ENCODE measurements at places on chromosomes 1 and 21.

DNA sequence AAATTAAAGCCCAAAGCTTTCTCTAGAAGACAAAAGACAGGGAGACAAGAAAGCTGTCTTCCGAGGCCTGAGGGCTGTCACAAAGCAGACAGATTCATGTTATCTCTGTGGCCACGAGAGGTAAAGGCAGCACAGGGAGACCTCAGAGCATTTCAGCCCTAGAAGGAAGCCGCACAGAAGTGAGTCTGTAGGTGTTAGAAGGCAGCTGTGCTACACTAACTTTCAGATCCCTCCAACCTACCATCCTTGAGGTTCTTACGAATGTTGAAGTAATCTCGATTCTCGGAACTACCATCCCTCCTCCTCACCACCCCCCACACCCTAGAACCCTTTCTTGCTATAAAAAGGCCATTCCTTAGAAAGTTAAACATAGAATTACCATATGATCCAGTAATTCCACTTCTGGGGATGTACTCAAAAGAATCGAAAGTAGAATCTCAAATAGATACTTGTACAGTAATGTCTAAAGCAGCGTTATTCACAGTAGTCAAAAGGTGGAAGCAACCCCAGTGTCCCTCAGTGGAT, 21.5 kb upstream of the LYST start:
- peak; percentile 54 for DNase-seq

- DNase-seq: no peak
Measured at GRCh38 chr1:56510642-56511021, 68.7 kb downstream of the PLPP3 start.

DNA sequence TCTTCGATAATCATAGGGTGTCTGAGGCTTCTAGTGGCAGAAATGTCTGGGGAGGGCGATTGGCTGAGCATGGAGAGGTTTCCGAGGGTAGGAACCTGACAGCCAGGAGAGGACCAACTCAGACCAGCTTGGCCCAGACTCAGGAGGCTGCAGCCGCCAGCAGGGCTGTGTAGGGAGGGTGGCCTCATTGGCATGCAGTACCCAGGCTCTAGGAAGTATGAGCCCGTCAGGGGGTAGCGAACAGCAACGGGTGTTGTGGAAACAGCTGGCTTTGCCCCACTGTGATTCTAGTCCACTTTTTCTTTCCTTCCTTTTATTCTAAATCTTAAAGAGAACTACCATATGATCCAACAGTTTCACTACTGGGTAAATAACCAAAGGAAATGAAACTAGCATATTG, 103.3 kb downstream of the DIRAS3 start:
- no peak for DNase-seq

- DNase-seq: no peak
Measured at GRCh38 chr1:42690477-42691156, 8.4 kb downstream of the YBX1 start.

DNA sequence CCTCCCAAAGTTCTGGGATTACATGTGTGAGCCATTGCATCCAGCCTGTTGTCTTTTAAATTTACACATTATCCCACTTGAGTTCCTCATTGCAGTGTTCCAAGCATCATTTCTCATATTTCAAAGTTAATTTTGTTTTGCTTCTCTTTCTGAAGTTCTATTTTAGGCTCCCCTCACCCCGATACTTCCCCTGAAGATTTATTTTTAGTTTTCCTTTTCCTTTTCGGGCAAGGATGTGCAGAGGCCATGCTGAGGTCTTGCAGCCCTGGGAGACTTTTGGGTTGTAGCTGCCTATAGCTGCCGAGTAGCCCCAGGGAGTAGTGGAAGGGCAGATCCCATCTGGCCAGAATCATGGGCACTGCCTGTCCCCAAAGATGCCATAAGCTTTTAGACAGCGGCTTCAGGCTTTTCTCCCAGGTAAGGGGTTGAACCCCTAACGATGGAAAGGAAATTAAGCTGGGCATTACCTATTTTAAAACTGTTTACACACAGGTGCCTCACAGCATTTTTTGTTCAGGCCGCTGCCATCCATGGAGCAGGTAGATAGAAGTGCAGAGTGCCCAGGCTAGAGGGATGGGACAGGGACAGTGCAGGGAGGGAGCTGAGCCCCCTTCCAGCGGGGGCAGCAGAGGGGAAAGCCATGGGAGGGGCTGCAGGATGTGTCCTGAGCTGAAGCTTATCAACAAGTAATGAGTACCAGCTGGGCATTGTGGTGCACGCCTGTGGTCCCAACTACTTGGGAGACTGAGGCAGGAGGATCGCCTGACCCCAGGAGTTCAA, 15.9 kb downstream of the PSEN2 start:
- no peak for DNase-seq

DNA sequence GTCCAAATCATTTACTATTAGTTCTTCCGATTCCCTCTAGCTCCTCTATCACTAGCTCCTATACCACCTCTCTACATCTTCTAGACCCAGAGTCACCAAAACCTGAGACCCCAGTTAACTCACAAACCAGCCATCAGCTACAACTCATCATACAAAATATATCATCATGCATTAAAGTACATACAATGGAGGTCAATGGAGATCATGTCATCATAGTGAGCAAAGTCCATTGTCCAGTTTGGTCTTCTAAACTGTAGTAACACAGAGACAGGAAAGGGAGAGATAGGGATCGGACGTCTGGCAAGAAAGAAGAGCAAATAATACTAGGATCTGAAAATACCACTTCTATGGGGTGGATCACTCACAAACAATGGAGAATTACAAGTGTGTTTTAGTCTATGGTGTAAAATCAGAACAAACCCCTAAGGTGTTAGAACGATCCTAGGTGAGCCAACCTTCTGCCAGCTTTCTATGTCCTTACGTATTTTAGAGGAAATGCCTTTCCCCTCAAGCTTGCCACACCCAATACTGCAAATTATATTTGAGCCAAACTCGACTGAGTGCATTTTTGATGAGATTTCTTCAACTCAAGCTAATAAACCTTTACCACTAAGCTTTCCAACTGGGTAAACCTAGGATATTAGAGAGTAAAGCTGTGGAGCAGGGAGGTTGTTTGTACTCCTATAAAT, 3.9 kb downstream of the ADIPOR1 start:
- DNase-seq: no peak

DNA sequence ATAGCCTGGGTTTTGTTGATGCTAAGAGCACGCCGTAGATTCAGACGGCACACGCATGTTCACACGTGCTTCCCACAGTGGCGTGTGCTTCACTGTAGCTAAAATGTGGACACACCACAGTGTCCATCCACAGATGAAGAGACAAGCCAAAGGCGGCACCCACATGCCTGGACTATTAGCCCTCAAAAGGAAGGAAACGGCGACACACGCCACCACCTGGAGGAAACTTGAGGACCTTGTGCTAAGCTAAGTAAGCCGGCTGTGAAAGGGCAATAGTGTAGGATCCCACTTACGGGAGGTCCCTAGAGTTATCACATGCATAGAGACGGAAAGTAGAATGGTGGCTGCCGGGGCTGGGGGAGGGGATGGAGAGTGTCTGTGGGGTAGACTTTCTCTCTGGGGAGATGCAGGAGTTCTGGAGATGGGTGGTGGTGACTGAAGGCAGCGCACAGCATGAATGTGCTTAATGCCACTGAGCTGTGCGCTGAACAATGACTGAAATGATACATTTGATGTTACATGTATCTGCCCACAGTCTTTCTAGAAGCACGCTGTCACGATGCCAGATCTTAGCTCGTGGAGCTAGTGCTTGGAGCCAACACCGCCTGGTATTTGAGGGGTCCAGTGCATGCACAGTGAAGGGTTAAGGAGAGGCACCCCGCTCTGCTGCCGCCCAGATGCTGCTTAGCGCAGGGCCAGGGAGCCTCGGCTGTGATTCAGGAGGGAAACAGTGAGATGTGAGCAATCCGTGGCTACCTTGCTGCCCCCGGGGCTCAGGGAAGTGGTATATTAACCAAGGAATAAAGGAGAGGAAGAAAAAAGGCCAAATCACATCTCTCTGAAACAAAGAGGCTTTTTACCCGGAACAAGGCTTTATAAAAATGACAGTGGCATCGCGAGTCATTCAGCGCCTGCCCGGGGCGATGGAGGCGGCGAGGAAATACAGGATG, 103.7 kb downstream of the PRDM16 start:
- no peak for DNase-seq

- DNase-seq: no peak
Measured at GRCh38 chr1:157097692-157098091, 1.9 kb downstream of the ETV3L start.

- DNase-seq: no peak
Measured at GRCh38 chr1:56924116-56924515, 41.7 kb downstream of the C8B start.

GRCh38 chr1:183734543-183735036, 70.3 kb upstream of the RGL1 start:
- DNase-seq: no peak

- DNase-seq: peak; percentile 53
Measured at GRCh38 chr1:211335522-211336157, 9.0 kb downstream of the TRAF5 start.

- no peak for DNase-seq
Measured at GRCh38 chr1:66413838-66414175, 120.1 kb upstream of the SGIP1 start.

- DNase-seq: no peak
Measured at GRCh38 chr1:157781048-157781447, 4.1 kb upstream of the FCRL2 start.

- no peak for DNase-seq
Measured at GRCh38 chr21:46191257-46191685, 7.0 kb upstream of the SPATC1L start.

DNA sequence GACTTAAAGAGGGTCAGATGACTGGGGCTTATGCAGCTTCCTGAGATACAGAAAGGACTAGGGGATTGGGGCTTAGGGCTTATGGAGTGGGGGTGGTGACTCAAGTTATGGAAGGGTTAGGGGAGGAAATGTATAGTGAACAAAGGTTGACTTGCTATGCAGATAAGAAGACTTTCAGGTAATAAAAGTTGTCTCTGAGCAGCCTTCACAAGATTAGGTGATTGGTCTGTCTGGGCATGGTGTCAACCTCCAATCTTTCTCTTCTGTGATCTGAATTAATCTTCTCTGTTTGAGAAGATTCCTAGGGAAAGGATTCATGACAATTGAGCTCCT, 436.5 kb downstream of the SIPA1L2 start:
- no peak for DNase-seq

DNA sequence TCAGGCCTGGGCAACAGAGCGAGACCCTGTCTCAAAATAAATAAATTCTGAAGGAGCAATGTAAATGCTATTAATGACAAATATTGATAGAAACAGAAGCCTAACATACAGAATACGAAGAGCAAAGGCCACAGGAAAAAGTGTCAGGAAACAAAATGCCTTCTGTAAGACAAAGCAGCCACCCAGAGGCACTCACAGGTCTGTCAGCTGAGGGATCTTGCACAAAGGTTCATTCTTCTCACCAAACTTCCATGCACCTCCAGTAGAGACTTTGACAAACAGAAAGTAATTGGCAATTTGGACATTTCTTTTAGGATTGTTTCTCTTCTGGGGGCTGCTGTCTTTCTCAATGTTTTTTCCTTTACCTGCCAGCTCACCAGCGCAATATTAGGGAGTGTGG, 1.2 kb upstream of the ALDH9A1 start:
- DNase-seq: no peak

- no peak for DNase-seq
Measured at GRCh38 chr1:167612587-167613385, 17.2 kb upstream of the RCSD1 start.

DNA sequence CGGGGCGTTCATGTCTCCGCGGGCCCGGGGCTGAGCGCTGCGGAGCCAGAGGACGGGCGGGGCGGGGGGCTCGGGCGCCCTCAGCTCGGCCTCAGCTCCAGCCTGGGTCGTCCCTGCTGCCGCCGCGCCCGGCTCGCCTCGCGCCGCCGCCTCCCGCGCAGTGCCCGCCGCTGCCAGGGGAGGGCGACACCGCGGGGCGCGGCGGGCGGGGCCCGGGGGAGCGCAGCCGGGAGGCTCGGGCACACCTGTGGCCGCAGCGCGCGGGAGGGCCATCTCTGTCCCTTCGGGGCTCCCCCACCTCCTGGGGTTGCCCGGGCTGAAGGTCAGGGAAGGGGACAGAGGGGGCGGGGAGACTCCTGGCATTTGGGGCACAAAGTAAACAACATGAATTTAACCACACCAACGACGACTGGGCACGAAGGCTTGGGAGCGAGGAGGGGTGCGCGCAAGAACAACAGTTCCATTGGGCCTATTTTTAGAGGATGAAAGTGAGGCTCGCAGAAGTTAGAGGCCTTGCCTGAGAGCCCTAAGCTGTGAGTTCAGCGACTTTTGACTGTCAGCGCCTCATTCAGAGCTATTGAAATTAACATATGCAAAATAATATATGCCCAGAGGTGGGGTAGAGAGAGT, at the start of gene FAM131C:
Gene FAM131C (minus strand): TSS at position 162 of the 630 bp plus-strand sequence. CDS start 209 bp downstream, outside the sequence.
- DNase-seq: no peak

DNA sequence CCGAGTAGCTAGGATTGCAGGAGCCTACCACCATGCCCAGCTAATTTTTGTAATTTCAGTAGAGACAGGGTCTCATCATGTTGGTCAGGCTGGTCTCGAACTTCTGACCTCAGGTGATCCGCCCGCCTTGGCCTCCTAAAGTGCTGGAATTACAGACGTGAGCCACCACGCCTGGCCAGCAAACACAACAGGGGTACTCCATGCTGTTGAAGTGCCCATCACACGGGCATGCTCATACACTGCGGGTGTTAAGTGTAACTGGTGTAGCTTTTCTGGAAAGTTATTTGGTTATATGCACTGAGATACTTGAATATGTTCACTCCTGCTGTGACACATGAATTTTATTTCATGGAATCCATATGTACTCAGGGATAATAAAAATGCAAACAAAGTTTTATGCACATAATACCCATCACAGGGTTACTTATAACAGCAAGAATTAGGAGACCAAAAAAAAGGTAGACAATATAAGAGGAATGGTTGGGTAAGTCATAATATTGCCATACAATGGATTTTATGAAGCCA, 9.2 kb downstream of the SRSF4 start:
- DNase-seq: no peak

- DNase-seq: no peak
Measured at GRCh38 chr1:47906009-47906432, 91.2 kb downstream of the TRABD2B start.

DNA sequence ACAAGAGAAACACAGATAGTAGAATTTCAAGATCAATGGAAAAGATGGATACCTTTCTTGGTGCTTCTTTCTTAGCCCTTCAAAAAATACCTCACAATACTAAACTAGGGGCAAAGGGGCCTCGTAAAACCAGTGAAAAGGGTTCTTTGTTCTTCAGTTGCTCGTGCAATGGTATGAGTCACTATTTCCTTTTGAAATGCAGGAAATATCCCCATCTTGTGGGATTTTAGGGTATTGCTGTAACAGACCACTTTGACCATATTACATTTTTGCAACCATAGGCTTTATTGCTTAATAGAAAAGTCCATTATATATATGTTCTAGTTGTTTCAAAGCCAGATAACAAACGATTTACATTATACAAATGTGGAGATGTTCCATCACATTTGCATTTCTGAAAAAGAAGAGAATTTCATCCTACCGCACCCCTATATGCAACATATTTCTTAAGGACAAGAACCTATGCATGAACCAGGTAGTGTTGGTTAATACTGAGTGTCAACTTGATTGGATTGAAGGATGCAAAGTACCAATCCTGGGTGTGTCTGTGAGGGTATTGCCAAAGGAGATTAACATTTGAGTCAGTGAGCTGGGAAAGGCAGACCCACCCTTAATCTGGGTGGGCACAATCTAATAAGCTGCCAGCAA, 88.6 kb upstream of the PKN2 start:
- DNase-seq: no peak

Data from thymus (tissue), 14 donors.